ENCODE measurements at places on chromosomes 12 and 14.

- no peak for DNase-seq
These were observed 453.7 kb upstream of the RGS6 start for GRCh38 chr14:71478542-71478941.

GRCh38 chr12:114679942-114680341 is 4.0 kb downstream of the TBX3 start:
- no peak for DNase-seq

GRCh38 chr14:68395604-68396003 is 397.3 kb downstream of the ZFP36L1 start:
- no peak for DNase-seq

- DNase-seq: no peak
These were observed 71.5 kb downstream of the VWF start for GRCh38 chr12:6052940-6053329.

DNA sequence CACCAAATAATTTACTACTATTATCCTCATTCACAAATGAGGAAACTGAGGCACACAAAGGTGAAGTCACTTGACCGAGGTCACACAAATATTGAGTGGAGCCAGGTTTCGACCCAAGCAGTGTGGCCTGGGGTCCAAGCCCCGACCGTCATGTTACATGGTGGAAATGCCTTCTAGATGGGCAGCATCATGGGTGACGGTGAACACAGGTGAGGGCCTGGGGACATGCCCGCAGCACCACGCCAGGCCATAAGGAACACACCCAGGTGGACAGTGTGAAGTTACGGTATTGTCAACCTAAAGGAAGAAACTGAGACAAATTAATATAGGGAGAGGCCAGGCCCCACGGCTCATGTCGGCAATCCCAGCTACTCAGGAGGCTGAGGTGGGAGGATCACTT is 35.3 kb upstream of the DYNC1H1 start:
- DNase-seq: no peak

- DNase-seq: no peak
These were observed 362.1 kb downstream of the RAD51B start for GRCh38 chr14:68181519-68182326.

DNA sequence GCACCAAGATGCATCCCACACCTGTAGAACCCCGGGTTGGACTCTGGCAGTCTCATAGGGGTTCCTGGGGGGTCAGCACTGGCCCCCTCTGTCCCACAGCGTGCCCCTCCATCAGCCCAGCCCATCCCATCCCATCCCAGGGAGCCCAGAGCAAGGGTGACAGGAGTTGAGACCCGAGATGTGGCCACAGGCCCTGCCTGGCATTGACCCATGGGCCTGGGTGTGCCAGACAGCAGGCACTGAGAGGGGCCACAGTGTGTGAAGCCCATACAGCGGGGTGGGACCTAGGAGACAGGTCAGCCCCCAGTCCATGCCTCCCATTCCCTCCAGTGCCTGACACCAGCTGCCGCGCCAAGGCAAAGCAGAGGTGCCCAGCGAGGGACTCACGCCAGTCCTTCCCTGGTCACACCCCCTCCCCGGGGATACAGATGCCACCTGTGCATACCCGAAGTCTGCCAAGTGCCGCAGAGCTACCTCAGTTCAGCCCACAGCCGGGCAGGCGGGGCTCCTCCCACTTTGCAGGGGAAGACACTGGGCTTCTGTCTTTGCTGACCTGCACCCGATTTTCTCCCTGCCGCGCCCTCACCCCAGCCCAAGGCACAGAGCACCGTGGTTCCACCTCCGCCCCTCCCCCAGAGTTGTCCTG is 50.4 kb downstream of the CYP46A1 start:
- no peak for DNase-seq

GRCh38 chr14:73722581-73722980 is 8.4 kb upstream of the PNMA1 start:
- DNase-seq: no peak

- DNase-seq: no peak
These were observed 109.8 kb upstream of the FUT8 start for GRCh38 chr14:65302571-65303189.

GRCh38 chr12:112788205-112788604 is 3.3 kb upstream of the RPH3A start:
- no peak for DNase-seq

- DNase-seq: no peak
These were observed 20.2 kb upstream of the CLEC4D start for GRCh38 chr12:8493084-8493483.

- DNase-seq: no peak
These were observed 688 bp downstream of the ULK1 start for GRCh38 chr12:131894981-131895639.

- no peak for DNase-seq
These were observed 63.7 kb upstream of the ZFP36L1 start for GRCh38 chr14:68856572-68856971.

DNA sequence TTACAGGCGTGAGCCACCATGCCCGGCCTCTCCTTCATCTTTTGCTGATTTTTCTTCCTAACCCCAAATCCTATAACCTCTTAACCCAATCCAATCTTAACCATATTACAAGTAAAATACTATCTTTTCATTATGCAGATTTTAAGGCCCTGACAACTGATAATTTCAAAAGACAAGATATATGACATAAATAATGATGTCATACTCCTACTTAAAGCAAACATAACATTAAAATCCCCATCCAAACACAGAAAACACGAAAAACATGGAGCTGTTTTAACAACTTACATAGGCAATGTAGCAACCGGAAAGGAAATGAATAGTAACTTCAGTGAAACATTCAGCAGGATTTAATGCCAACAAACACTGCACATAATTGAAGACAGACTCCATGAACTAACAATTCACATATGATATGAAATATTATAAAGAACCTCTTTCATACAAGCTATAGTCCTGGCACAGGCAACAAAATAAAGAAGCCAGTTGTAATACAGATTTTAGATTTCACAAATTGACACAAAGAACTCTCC is 21.5 kb downstream of the USP44 start:
- DNase-seq: no peak

DNA sequence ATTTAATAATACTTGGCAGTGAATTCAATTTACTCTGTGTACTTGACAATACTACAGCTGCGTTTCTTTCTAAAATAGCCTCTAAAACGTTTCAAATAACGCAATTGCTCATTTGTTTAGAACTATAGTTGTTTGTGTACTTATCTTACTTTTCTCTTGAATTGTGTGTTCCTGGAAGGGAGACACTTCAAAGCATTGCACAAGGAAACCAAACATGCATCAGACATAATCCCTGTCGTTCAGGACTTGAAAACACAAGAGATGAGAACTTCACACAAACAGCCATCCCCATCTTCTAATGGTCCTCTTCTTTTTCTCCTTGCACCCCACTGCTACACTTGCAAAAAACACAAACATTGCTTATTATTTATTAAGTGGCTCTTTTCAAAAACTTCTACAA is 38.5 kb downstream of the PTGER2 start:
- no peak for DNase-seq

DNA sequence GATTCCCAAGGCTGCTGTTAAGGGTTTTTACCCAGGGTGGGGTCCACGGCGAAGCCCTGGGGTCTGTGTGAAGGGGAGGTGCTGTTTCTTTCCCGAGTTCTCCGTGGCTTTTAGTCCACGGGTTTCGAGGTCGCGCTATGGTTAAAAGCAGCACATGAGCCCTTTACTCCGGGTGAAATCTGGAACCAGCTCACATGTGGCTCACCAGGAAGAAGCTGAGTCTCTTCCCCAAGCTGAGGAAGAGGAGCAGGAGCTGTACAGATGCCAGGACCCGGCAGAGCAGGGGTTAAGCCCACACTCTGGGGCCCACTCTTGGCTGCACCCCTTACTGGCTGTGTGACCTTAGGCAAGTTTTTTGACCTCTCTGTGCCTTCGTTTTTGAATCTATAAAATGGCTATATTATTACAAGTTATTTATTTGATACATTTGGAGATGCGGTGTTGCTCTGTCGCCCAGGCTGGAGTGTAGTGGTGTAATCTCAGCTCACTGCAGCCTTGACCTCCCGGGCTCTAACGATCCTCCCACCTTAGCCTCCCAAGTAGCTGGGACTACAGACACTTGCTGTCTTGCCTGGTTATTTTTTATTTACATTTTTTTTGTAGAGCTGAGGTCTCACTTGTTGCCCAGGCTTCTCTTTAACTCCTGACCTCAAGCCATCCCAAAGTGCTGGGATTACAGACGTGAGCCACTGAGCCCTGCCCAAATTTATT is 266.3 kb downstream of the AACS start:
- DNase-seq: no peak

DNA sequence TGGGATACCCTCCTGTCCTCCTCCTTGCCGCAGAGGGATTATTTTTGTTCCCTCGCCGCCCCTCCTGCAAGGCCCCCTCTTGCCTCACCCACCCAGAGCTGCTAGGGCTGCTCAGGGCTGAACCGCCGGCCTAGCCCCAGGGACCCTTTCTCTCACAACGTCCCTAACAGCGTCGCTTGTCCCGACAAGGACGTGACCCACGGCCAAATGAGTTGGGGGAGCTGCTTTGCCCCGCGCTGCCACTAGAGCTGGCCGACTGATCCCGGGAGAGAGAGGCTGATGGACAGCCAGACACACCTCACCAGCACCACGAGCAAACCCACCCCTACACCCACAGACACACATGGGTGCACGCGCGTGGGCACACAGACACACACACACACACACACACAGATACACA is 154.6 kb upstream of the ALG10B start:
- DNase-seq: no peak

DNA sequence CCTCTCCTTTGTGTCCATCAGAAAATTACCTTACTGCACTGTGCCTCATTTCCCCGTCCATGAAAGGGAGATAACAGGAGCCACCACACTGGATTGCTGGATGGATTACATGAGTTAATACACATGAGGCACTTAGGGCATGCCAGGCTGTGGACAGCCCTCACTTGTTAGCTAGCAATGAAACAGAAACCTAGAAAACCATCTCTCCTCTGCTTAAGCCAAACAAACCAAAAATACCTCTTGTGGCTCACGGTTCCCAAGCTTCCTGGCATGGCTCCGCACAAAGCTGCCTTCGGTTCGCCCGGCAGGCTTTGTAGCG is 660 bp upstream of the HCFC2 start:
- DNase-seq: no peak

Data from AG04450 (cell line).